ENCODE measurements at places on chromosomes 4 and X.

GRCh38 chrX:11349661-11350337 is 56.6 kb downstream of the AMELX start:
- no peak for DNase-seq

DNA sequence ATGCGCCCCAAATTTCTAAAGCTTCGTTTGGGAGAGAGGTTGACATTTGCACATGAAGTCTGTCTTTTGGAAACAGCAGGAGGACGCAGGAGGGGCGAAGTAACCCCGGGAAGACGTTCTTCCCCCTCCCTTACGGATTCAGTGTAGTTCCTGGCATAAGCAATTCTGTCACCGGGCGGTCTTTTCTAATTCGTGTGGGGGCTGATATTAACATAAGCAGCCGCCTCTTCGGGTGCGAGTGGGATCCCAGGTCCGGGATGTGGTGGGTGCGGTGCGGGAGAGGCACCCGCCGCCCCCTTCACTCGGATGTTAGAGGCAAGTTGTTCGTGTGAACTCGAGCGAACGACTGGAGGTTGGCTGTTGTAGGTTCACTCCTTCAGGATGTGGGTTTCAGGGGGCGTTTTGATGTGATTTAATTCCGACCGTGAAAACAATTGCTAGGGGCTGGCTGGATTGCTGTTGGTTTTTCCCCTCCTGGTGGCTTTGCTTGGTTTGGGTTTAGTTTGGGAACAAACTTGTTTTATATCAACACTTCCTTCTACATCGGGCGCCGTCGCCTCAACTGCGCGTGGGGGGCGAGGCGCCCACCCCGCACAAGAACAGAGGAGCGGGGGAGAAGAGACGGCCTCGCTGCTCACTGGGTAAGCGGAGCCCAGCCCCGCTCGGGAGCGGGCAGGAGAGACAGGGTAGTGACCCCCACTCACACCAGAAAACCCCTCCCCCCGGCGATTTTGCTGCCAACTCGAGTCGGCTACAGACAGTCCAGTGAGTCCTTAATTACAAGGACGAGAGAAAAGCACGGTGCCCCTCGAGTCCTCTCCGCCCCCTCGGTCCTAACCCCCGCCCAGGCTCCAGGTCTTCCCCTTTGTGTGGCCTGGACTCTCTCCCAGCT is 2.9 kb upstream of the LEF1 start:
- DNase-seq, result no peak

- no peak for DNase-seq
These were observed 47.5 kb upstream of the SCRG1 start for GRCh38 chr4:173446416-173446815.

DNA sequence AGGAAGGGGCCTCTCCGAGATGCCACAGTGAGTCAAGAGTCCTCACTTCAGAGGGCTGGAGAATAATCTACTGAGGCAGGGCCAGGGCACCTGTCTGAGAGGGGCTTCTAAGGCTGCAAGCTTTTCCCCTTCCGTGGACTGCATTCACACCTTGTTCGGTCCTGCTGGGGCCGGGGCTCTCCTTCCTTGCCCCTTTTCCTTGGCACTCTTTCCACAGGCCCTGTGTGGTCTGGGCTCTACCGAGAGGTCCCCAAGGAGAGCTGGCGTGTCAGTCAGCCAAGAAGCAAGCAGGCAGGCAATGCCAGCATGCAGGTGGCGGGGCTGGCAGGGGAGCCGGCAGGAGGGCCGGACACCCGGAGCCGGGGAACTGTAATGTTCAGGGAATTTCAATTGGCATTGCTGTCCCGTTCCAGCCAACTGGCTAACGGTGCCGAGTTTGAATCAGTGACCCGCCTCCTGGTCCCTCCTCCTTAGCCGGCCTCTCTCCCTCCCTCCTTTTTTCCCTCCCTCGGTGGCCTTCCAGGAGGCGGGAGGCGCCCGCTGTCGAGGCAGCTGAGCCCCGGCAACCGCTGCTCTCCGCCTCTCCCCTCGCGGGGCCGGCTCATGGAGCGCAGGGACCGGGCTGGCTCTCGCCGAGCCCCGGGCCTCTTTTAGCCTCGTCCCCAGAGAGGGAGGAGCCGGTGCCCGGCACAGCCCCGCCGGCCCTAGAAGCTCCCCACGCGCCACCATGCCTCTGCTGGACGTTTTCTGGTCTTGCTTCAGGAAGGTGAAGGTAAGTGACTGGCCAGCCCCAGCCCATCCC is at the start of gene STARD8:
STARD8 (plus strand) TSS at position 511 of the 802 bp plus-strand sequence; CDS start at position 728, 217 bp downstream.
- DNase-seq, result no peak

GRCh38 chr4:88900432-88900831 is 156.6 kb downstream of the FAM13A start:
- no peak for DNase-seq

DNA sequence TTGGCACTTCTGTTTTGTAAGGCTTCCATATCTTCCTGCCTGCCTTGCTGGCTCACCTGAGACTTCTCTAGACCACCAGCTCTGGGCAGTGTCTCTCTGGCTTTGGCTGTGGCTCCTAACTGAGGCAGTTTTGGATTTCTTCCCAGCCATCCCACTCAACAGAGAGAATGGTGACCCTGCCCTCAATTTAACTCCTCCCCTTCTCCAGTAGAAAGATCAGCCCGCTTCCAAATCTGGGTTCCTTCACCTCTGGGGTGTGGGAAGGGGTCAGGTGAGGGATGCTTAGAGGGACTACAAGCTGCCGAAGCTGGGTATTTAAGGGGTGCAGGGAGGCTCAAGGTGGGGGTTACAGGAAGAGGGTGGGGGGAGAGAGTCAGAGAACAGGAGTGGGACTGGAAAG is 23.7 kb downstream of the NAP1L5 start:
- no peak for DNase-seq

GRCh38 chr4:8351931-8352367 is 82.4 kb downstream of the HTRA3 start:
- peak; percentile 51 for DNase-seq

- no peak for DNase-seq
These were observed 206.3 kb downstream of the CBR4 start for GRCh38 chr4:168803732-168804131.

DNA sequence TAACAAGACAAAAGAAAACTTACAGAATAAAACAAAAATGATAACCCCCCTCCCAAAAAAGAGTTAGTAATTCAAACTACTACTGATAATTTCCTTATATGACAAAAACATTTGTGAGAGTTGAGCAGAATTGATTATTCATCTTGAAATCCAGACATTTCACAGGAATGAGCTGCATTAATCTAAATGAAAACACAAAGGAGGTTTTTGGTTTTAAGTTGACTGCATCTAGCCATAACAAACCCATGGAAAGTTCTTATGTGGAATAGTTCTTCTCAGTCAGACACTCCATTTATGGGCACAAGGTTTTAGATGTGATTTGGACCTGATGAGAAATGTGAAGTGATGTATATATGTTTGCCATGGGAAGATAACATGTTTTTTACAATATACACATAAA is 95.4 kb downstream of the VCX2 start:
- no peak for DNase-seq

- DNase-seq, result no peak
These were observed 3.4 kb downstream of the GLUD2 start for GRCh38 chrX:121050781-121051180.

DNA sequence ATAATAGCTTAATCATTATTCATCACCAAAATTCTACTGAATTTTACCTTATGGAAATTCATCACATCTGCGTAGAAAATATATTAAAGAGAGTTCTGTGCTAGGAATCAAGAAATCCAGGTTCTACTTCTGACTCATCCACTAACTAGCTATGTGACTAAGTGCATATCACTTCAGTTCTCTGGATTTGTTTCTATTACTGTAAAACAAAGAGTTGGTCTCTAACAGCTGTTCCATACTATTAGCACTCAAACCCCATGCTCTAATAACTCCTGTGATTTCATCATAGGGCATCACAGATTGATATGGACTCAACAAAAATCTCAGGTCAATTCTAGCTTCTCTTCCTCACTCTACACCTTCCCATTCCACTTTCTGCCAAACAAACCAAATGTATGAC is 572.0 kb downstream of the INPP4B start:
- no peak for DNase-seq

GRCh38 chr4:149933883-149934282 is 118.2 kb upstream of the IQCM start:
- no peak for DNase-seq

GRCh38 chr4:4418676-4419390 is 31.9 kb downstream of the NSG1 start:
- DNase-seq, result peak; percentile 41

GRCh38 chr4:143399113-143399949 is 62.7 kb downstream of the GAB1 start:
- DNase-seq, result no peak

DNA sequence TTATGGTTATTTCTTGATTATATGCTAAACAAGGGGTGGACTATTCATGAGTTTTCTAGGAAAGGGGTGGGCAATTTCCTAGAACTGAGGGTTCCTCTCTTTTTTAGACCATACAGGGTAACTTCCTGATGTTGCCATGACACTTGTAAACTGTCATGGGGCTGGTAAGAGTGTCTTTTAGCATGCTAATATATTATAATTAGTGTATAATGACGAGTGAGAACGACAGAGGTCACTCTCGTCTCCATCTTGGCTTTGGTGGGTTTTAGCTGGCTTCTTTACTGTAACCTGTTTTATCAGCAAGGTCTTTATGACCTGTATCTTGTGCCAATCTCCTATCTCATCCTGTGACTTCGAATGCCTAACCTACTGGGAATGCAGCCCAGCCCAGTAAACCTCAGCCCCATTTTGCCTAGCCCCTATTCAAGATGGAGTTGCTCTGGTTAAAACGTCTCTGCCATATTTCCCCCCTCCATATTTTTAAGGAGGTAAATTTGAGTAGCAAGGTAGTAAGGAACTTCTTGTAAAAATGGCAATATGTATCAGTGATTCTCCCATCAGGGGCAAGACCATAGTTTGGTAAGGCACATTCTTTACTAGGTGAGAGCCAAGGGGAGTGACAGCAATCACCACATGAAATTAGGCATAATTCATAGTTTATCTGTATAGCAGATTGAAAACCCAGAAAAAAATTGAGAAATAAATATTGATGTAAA is 2.6 kb downstream of the CXCL2 start:
- DNase-seq, result no peak

GRCh38 chr4:172881645-172882044 is 287.0 kb upstream of the GALNT7 start:
- DNase-seq, result no peak

GRCh38 chr4:17560065-17560673 is 16.8 kb upstream of the LAP3 start:
- no peak for DNase-seq

DNA sequence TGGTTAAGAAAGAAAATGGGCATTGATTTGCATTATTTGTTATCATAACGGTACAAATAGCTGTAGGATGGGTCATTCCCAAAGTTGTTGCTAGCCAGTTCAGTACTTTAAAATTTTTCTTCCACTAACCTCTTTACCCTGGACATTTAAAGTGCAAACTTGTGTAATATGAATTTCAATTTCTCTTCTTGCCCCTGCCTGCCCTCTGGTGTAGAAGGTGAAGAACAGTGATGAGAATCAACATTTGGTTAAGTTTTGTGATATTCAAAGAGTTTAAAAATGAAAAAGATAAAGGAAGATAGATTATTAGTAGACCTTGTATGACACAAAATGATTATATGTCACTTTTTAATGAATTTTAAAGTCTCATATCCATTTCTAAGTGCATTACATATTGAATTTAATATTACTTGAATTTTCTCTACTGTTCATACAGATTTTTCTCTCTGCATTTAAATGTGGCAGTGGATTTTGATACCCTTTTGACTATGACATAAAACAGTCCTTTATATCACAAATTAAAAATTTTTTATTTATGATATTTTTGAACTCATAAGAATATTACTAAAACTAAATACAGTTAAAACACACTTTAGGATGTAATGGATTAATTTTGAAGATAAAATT is 337.7 kb downstream of the BMPR1B start:
- no peak for DNase-seq

DNA sequence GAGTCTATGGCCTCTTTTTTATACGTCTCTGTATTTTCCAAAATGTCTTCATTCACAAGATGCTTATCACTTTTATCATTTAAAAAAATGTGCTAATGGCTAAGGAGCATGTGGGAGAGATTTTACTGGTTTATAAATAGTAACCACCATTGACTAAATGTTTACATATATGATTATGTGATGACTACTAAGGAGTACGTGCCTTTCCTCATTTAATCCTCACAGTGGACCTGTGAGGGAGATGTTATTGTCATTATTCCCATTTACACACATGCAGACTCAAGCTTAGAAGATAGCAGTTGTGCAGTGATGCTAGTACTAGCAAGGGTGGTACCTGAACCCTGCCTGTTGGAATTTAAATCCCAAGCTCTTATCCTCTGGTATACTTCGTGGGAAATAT is 2.4 kb downstream of the SRD5A3 start:
- DNase-seq, result no peak

DNA sequence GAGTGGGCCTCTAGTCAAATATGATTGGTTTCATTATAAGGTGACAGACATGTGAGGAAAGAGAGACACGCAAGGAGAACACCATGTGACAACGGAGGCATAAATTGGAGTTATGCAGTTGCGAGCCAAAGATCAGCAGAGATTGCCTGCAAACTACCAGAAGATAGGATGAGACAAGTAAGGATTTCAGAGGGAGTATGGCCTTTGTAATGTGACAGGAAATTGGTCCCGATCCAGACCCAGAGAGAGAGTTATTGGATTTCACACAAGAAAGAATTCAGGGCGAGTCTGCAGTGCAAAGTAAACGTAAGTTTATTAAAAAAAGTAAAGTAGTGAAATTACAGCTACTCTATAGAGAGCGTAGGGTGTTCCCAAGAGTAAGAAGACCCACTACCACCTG is 35.7 kb upstream of the NDST4 start:
- no peak for DNase-seq

- DNase-seq, result no peak
These were observed 449.8 kb downstream of the INPP4B start for GRCh38 chr4:142396279-142396678.

- no peak for DNase-seq
These were observed 2.1 kb upstream of the TMEM165 start for GRCh38 chr4:55393461-55394320.

GRCh38 chr4:122003335-122003734 is 51.5 kb upstream of the TRPC3 start:
- DNase-seq, result no peak

DNA sequence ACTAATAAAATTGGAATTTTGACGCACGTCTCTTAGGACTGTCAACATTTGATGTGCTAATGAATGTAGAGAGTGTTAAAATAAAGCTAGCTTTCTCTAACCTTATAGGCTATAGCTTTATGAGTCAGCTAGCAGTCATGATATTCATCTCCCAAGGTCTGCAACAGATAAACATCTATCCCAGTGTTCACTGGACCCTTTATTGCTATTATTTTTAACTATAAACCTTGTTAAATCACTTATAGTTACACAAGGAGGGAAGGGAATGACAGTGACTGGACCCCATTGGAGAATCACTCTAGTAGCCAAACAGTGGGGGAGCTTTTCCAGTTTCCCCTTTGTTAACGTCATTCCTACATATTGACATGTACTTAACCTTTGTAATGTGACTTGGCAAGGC is 67.9 kb upstream of the SHISA3 start:
- DNase-seq, result no peak

GRCh38 chr4:113077575-113077974 is 28.1 kb downstream of the ANK2 start:
- no peak for DNase-seq

Measured in cardiac septum (tissue), 1 donor.